Mesothelial cell of epicardium (in vitro differentiated cells): ENCODE measurements at places on chromosomes 11 and 22.

DNA sequence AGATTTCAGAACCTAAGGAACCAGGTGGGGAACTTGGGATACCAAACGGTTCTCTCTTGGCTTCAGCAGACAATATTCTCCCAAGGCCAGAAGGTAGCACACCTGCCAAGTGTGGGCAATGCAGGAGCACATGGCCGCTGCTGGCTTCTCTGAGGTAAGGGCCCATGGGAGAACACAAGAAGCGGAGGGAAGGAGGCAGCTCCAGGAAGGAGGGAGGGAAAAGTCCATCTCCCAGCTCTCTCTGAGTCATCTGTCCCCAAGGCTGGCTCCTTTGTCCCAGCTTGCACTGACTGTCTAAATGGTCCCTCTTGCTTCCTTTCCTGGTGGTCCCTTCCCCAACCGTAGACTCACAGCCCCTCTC is 557.9 kb upstream of the CADM1 start:
- DNase-seq: no peak

GRCh38 chr11:3092603-3093141 is 35.4 kb upstream of the CARS1 start:
- DNase-seq: no peak

GRCh38 chr11:34180040-34180813 is 74.8 kb downstream of the NAT10 start:
- DNase-seq: no peak

- no peak for DNase-seq
These were observed 376.5 kb downstream of the BUD13 start for GRCh38 chr11:116396331-116396730.

DNA sequence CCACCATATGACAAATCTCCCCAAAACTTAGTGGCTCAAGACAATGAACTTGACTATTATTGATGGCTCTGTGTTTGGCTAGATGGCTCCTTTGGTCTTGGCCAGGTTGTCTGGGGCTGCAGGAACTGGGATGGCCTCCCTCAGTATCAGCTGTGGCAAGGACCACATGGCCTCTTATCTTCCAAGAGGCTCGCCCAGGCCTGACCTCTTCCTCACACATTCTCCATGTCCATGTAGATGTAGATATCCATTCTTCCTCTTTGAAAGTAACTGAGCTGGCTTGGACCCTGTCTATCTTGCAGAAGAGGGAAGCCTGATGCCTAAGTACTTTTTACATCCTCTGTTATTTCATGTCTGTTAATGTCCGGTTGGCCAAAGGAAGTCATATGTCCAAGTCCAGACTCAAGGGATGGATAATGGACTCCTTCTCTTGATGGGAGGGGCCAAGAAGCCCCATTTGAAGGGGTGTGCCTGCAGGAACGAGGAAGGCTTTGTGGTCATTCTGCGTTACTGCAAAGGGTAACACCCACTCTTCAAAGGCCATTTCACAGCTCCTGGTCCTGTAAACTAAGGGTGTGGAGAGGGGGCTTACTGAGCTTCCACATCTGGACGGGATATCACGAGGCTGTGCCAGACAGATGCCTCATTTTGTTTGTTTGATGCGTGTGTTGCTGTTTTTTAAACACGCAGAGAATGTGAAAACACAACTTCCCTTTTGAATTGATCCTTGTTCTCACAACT is 87.1 kb downstream of the GRIK4 start:
- DNase-seq: no peak

DNA sequence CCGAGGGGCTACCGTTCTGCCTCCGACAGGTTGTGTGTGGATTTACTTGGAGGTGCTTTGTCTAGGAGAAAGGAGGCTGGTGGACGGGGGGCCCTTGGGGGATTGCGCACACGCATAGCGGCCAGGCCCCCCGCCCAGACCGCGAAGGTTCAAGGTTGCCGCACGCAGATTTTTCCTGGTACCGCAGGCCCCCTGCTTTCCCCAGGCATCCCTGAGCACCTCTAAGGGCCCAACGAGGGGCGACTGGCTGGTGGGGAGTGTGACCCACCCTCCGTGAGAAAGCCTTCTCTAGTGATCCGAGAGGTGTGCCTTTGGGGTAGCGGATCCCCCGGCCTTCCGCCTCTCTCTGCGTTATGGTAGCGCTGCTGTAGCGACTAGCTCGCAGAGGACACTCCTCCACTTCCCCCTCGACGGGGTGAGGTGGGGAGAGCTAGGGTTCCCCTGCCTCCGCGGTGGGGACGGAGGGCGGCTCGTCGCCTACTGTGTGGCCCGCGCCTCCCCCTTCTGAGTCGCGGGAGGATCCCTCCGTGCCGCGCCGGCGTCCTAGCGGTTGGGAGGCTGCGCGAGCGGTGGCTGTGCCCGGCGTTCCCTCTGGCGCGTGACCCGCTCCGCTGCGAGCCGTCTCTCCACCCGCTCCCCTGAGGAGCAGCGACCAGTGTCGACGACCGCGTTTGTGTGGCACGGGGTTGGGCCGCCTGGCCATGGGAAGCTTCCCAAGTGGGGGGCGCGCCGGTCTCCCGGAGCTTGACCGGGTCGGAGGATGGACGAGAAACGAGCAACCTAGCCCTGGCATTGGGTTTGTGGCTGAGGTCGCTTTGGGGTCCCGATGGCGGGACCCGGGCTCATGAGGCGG is 3900.0 kb upstream of the OR11H1 start:
- no peak for DNase-seq

GRCh38 chr11:14075118-14076078 is 112.9 kb downstream of the SPON1 start:
- DNase-seq: no peak

DNA sequence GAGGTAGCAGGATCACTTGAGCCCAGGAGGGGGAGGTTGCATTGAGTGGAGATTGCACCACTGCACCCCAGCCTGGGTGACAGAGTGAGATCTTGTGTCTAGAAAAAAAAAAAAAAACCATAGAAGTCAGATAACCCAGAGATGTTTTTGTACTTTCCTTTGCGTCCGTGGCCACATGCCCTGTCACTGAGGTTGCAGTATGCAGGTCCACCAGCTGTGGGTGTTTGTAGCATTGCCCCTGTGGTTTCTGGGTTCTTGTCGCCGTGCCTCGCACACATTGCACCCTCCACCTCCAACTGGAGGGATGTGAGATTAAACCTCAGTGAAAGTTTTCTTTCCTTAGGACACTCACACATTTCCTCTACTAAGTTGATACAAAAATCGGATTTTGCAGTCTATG is 70.3 kb downstream of the TNRC6B start:
- no peak for DNase-seq

- DNase-seq: no peak
These were observed 1.1 kb downstream of the NEAT1 start for GRCh38 chr11:65423516-65424204.

DNA sequence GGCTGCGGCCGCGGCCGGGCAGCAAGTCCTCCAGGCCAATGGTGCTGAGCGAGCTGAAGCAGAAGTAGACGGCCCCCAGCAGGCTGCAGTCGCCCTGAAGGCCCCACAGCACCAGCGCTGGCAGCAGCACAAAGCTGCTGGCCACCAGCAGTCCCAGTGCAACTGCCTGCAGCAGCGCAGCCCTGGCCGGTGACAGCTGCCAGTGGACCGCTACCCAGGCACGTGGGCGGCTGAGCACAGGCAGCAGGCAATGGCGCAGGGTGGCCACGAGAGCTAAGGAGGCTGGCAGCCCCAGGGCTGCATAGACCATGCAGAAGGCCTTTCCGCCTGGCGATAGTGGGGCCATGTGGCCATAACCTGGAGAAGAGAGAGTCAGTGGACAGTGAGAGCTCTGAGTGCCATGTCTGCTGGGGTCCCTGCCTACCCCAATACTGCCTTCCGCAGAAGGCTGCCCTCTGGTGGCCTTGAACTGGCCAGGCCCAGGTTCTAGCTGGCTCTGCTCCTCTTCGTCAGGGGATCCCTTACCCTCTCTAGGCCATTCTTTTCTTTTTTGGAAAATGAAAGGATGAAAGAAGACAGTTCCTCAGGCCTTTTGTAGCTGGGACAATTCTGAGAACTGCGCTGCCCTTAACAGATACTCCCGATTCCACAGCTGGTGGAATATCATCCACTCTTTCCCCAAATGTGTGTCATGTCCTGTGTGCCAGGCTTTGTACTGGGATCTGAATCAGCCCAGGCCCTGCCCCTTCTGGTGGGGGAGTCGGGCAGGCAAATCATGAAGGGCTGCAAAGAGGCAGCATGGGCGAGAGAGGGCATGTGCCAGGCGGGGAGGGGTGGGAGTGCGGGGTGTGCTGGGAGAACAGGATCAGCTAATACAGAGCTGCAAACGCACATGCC is 1.8 kb downstream of the KCNK7 start:
- no peak for DNase-seq

- DNase-seq: no peak
These were observed 37.8 kb downstream of the ARL14EP start for GRCh38 chr11:30360741-30361140.

DNA sequence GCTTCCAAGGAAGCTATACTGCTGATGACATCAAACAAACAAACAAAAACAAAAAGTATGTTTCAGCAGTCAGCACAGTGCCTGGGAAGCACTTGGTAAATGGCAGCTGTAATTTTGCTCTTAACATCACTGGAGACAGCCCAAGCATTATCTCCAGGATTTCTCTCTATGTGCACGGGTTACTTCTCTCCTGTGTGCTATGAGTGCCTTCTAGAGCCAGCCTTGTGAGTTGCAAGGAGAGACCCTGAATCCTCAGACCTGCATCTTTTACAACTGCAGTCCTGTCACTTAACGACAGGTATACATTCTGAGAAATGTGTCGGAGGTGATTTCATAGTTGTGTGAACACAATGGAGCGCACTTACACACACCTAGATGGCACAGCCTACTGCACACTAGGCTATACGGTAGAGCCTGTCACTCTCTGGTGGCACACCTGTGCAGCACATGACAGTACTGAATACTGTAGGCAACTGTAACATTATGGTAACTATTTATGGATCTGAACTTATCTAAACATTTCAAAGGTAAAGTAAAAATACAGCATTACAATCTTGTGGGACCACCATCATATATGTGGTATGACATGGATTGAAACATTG is 662.5 kb upstream of the B3GAT1 start:
- DNase-seq: no peak

- DNase-seq: no peak
These were observed 38.5 kb upstream of the NAV2 start for GRCh38 chr11:19673924-19674729.

DNA sequence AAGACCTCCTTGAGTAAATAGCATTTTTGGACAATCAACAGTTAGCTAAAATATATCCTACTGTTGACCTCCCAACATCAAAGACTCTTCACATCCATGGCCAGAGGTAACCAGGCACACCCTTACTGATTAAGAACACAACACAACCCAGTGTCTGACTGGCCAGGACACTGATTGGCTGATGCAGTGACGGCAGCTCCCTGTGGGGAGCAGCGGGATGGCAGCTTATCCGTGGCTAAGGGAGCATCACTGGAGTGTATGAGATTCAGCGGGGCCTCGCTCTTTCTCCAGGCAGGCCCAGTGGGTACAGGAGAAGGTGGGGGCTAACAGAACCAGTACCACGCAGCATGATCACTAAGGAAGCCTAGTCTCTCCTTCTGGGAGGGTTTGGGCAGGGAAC is 10.3 kb upstream of the IL2RB start:
- DNase-seq: no peak

GRCh38 chr11:133896642-133897330 is 51.5 kb upstream of the SPATA19 start:
- no peak for DNase-seq

DNA sequence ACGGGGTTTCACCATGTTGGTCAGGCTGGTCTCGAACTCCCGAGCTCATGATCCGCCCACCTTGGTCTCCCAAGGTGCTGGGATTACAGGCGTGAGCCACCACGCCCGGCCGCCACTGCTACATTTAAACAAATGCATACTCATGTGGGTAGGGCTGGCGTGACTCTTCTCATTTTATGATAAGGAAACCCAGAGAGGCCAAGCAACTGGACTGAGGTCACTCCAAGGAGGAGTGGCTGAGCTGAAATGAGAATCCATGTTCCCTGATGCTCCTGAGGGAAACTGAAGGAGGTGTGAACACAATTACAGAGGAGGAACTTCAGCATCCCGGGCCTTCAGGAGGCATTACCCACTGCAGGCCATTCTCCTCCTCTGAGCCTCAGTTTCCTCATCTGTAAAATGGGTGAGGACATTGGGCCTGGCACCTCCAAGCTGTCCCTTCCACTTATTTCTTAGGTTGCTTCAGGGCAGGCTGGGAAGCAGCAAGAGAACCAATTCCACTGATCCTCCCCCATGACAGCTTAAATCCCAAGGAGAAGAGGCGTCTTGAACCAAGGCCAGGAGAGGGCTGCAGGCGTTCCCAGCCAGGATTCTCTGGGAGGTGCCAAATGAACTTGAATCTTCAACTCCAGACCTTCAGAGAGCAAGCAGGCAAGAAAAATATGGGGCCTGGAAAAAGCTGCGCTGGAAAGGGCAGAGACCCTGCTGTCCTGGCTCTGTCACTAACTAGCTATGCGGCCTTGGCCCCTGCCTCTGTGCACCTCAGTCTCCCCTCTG is 2.9 kb downstream of the TST start:
- no peak for DNase-seq

- no peak for DNase-seq
These were observed 551 bp upstream of the DEUP1 start for GRCh38 chr11:93329936-93330445.

DNA sequence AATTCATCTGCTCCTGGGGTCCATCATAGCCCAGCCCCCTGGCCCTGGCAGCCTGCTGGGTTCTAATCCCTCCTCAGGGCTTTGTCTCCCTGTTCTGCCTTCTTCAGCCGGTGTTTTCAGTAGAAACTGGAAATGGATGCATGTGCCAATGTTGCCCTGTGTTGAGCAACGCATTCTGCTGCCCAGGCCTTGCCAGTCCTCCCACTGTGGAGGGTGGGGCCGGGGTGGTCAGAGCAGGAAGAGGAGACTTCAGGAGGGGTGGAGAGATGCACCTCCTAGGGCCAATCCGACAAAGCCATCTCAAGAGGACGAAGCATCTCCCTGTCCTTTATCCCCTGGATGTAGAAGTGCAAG is 27.6 kb upstream of the ZBTB16 start:
- no peak for DNase-seq

DNA sequence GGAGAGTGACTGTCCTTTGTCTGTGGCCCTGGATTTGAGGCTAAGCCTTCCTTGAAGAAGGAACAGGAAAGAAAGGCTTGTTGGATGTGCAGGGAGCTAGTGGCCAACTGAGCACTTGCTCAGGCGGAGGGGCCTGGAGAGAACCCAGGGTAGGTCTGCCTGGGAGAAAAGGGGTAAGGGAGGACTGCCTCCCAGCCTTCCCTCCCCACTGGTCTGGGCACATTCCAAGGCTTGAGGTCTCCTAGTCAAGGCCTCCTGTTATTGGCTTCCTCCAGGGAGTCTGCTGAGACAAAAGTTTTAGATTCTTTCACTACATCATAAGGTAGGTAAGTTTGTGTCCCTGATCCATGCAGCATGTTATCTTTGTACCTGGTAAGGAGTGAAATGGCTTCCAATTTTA is 15.2 kb downstream of the KCNQ1OT1 start:
- DNase-seq: no peak

DNA sequence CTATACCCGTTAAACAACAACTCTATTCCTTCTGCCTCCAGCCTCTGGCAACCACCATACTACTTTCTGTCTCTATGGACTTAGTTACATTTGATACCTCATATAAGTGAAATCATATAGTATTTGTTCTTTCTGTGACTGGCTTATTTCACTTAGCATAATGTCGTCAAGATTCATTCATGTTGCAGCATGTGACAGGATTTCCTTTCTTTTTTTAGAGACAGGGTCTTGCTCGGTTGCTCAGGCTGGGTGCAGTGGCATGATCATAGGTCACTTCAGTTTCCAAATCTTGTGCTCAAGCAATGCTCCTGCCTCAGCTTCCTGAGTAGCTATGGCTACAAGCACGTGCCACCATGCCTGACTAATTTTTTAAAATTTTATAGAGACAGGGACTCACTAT is 29.4 kb upstream of the SORL1 start:
- DNase-seq: no peak

GRCh38 chr11:65917434-65918210 is 1.2 kb downstream of the C11orf68 start:
- no peak for DNase-seq
